ENCODE measurements at places on chromosomes 7 and 10. TPM values are rescaled to one million over a fixed set of nuclear protein-coding genes. Genes with fewer than 3 reads are reported as not detected.

DNA sequence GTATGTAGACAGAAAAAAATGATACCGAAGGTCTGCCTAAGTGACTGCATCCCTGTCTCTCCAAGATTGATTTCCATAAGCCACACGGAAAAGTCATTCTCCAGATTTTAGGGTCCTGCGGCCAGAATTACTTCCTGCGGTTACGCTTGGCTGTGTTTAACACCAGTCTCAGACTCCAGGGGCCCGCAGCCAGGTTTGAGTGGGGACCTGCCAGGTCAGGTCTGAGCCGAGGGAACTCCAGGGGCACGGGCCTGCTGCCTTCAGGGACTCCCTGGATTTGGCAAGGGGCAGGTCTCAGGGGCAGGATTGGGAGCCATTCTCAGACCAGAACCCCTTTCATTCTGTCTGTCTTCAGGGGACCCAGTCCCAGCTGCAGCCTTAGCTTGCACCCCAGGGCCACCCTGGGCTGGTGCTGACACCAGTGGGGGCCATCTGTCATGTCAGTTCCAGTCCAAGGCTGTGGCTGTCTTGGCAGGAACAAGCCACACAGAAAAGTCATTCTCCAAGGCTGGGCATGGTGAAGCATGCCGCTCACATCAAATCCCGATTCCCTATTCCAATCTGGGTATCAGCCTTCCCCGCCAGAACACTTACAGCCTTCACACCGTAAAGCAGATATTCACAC is 39.0 kb downstream of the TMEM120A start:
- no peak overlapping the region for H3K27ac ChIP-seq
- H3K36me3 ChIP-seq = no peaks in the 10 kb centered on the region
- H3K4me3 ChIP-seq = no peak overlapping the region
- H3K4me1 ChIP-seq = no peaks in the 10 kb centered on the region

STAG3 gene
- 41.0 TPM for total RNA-seq

DNA sequence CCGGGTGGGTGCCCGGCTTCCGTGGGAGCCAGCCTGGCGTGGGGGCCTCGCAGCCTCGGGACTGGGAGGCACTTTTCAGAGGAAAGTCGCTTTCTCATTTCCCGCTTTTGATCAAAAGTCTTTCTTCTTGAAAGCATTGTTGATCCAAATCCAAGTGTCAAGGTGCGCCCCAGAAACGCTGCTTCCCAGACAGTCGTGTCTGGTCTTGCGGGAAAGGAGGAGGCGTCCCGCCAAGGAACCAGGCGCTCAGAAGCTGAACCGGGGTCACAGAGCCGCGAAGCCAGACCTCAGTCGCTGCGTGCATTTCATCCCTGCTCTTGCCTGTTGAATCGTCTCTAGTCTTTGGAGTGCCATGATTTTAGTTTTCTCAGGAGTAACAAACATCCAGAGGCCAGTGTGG is 1.1 kb upstream of the BNIP3 start:
- H3K4me1 ChIP-seq = peaks cover 25% of the 10 kb centered on the region
- H3K27ac ChIP-seq = no peak overlapping the region
- DNase-seq = no peak
- peaks cover 10% of the 10 kb centered on the region for H3K36me3 ChIP-seq
- peak overlapping the region; percentile 60 for H3K4me3 ChIP-seq

DNA sequence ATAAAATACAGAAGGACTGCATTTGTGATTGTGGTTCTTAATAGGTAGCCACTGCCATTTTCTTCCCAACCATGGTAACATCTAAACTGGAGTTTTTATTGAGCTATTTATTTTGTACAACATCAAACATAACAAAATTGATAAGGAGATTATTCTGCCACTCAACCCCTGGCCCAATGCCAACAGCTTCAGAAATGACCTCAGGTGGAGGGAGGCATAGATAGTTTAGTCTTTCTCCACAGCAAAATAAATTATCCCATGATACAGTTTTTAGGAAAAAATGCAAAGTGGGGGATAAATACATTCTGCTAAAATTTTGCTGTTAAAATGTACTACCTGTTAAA is 57.6 kb downstream of the LRRTM3 start:
- H3K4me1 ChIP-seq = no peaks in the 10 kb centered on the region
- H3K36me3 ChIP-seq = no peaks in the 10 kb centered on the region

DNA sequence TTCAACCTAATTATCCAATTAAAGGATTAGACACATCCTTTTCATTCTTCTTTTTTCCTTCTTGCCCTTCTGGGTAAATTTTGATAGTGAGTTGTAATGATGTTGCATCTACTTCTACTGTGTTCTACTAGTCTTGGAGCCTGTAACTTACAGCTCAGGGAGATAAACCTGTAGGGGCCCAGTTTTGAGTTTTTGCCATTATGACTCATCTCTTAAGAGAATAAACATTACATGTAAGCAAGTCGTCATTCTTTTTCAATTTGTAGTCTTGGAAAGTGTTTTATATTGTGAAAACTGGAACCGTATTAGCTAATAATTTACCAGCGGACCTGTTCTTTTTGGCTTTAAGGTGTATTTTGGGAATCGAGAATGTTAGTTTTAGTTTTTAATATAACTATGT is 89.7 kb upstream of the RPA3 start:
- DNase-seq = no peak
- no peak overlapping the region for H3K27ac ChIP-seq

- H3K27ac ChIP-seq = peak overlapping the region; percentile 90
- DNase-seq = no peak
- peak overlapping the region; percentile 84 for H3K4me3 ChIP-seq
- peaks cover 66% of the 10 kb centered on the region for H3K4me1 ChIP-seq
- peaks cover 13% of the 10 kb centered on the region for H3K36me3 ChIP-seq
- H3K27me3 ChIP-seq = no peaks in the 10 kb centered on the region
Measured at GRCh38 chr10:5814110-5815107, 1.2 kb upstream of the GDI2 start.

- DNase-seq = no peak
- H3K27ac ChIP-seq = no peak overlapping the region
- H3K27me3 ChIP-seq = peaks cover 6% of the 10 kb centered on the region
Measured at GRCh38 chr10:49294731-49295130, 4.2 kb upstream of the C10orf71 start.

DNA sequence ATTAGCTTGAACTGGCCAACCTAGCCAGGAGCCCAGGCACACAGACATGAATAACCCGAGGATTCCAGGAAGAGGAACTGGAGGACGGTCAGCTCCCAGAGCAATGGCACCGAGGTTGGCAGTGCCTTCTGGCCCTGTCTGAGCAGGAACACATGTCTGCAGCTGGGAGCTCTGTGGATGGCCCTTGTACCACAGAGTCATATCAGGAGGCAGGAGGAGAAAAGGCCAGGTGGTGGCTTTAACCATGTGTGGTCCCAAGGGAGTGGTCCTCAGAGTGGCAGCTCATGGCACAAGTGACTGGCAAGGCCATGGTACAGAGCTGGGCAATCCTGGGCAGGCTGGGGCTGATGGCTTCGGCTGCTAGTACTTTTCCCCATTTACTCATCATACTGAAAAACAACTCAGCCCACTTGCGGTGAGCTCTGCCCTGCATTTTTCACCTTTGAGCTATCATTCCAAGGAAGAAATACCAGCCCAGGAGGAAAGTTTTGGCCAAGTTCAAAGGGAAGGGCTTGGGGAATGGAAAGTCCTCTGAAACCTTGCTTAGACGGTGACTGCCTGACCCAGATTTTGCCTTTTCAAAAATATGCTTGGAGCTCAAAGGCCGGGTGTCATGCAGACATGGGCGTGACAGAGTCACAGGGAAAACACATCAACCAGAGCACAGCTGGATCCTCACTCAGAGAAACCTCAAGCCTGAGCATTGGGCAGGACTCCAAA is 25.7 kb upstream of the LOXL4 start:
- no peaks in the 10 kb centered on the region for H3K4me1 ChIP-seq
- peaks cover 7% of the 10 kb centered on the region for H3K27me3 ChIP-seq
- H3K27ac ChIP-seq = no peak overlapping the region
- no peak for DNase-seq
- no peak overlapping the region for H3K4me3 ChIP-seq

DNA sequence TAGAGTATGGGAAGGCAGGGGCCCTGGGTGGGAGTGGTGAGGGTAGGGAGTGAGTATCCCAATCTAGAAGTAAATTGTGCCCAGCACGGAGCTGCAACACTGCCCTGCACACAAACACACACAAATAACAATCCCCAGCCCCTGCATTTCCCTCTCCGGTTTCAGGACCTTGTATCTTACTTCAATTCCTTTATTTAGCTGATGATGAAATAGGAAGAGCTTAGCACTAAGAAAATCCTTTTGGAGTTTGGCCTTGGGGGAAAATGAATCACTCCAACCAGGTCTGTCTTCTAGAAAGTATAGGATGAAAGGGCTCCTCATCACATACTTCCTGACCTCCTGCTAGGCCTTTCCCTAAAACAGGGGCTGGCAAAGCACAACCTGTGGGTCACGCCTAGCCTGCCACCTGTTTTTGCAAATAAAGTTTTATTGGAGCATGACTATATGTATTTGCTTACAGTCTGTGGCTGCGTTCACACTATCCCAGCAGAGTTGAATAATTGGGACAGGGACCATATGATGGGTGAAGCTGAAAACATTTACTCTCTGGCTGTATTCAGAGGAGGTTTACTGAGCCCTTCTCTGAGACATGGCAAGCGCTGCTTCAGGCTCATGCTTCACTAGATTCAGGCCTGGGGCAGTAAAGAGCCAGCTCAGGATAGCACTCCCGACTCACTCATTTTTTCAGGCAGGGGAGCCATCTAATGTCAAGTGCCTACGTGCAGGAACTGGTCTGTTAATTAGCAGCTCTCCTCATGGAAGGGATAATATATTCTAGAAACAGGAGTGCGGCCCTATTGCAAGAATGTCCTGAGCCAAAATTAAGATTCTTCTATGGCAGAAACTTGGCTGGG is 111.0 kb downstream of the EGFR start:
- H3K4me1 ChIP-seq = peaks cover 14% of the 10 kb centered on the region
- DNase-seq = no peak
- H3K36me3 ChIP-seq = no peaks in the 10 kb centered on the region
- no peak overlapping the region for H3K4me3 ChIP-seq
- H3K27me3 ChIP-seq = peaks cover 11% of the 10 kb centered on the region

GRCh38 chr10:99431190-99431760 is 851 bp upstream of the GOT1 start:
- peaks cover 4% of the 10 kb centered on the region for H3K36me3 ChIP-seq
- DNase-seq = peak; percentile 23
- peaks cover 38% of the 10 kb centered on the region for H3K4me1 ChIP-seq
- H3K27me3 ChIP-seq = no peaks in the 10 kb centered on the region

PIK3AP1 gene
- 1.6 TPM for total RNA-seq

FAM25G gene
- total RNA-seq = not detected

DNA sequence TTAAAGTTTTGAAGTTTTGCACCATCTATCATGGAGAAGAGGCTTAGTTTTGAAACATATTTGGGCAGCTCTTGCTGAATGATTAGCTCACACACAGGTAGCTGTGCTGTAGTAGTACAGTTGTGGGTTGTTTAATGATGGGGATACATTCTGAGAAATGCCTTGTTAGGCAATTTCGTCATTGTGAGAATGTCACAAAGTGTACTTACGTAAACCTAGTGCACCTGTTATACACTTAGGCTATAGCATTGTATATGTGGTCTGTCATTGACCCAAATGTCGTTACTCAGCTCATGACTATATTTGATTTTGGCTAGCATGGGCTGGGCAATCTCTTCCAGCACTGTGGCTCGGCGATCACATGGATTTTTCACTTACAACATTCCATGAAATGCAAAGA is 247.2 kb upstream of the IGFBP3 start:
- no peaks in the 10 kb centered on the region for H3K4me1 ChIP-seq
- H3K4me3 ChIP-seq = no peak overlapping the region
- H3K27me3 ChIP-seq = no peaks in the 10 kb centered on the region
- H3K36me3 ChIP-seq = no peaks in the 10 kb centered on the region
- no peak for DNase-seq

- peaks cover 2% of the 10 kb centered on the region for H3K4me1 ChIP-seq
- H3K27me3 ChIP-seq = no peaks in the 10 kb centered on the region
- no peak for DNase-seq
- peaks cover 11% of the 10 kb centered on the region for H3K36me3 ChIP-seq
- no peak overlapping the region for H3K4me3 ChIP-seq
Measured at GRCh38 chr7:131456338-131456737, 100.1 kb downstream of the PODXL start.

DNA sequence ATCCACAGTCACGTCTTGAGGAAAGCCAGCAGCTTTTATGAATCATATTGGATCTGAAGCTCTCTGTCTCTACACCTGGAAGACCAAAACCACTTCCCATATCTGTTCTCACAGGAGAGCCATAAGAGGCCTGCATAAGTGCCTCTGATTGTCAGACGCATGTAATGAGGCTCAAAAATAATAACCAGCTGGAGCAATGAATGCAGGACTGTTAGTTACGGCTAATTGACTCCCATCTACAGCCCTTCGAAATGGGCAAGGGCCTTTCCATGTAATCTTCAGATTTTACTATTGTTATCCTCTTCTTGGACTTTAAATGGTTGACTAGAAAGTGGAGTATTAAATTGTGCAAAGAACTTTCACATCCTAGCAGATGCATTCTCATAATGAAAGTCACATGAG is 4.4 kb upstream of the SEMA3C start:
- no peak for DNase-seq
- peaks cover 27% of the 10 kb centered on the region for H3K27me3 ChIP-seq
- no peak overlapping the region for H3K4me3 ChIP-seq
- peaks cover 7% of the 10 kb centered on the region for H3K4me1 ChIP-seq

DNA sequence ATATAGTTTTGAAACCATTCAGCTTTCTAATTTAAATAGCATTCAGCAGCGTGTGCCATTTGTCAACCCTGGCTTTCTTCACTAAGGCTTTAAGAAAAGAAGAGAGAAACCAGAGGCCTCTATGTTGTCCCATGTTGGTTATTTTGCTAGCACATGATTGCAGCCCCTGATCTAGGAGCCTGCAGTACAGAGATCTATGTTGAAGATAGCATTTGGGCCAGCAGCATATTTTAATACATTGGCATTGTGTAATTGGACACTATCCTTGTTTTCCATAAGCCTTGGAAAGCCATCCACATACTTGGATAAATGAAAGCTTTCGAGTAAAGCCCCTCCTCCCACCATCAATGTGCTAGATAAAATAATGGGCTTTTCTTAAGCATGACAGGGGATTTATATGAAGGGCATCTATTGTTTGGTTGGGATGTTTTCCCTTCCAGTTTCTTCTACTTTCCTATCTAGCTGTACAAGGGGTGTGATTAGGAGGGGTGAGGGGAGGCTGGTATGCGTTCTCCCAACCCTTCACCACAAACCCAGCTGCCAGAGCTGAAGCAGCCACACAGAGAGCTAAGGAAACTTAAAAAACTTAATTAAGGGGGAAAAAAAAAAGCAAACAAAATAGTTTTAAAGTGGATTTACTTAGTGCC is 23.1 kb upstream of the SDHAF3 start:
- no peak overlapping the region for H3K27ac ChIP-seq
- H3K4me3 ChIP-seq = no peak overlapping the region
- DNase-seq = no peak
- H3K27me3 ChIP-seq = peaks cover 15% of the 10 kb centered on the region

DNA sequence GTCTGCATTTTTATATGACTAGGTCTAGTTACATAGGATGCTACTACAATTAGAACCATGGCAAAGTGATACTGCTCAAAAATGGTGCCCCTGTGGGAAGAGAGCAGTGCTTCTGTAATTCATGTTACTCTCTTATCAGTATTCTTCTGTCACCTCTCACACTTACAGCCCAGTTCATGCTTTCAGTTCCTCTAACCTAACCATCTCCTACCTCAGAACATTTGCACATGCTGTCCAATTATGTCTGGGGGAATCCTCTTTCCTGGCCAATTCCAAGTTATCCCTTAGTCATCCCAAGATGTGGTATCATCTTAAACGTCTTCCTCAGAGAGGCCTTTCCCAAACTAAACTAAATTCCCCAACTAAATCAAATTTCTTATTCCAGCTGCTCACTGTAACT is 190.2 kb downstream of the RELN start:
- no peaks in the 10 kb centered on the region for H3K36me3 ChIP-seq
- no peak overlapping the region for H3K27ac ChIP-seq
- no peak for DNase-seq

Measured in activated naive CD4-positive, alpha-beta T cell treated with anti-CD3 and anti-CD28 coated beads for 36 hours (primary cell).